ENCODE measurements at places on chromosomes 3 and 15. TPM values are rescaled to one million over a fixed set of nuclear protein-coding genes. Genes with fewer than 3 reads are reported as not detected.

The TXNRD3 gene
- 0.77 TPM for polyA plus RNA-seq

The P2RY12 gene
- polyA plus RNA-seq: not detected

The GOLGA8T gene
- not detected for polyA plus RNA-seq

The BOC gene
- not detected for polyA plus RNA-seq

The PLIN1 gene
- 0.46 TPM for polyA plus RNA-seq

The POPDC2 gene
- polyA plus RNA-seq: 2.0 TPM

The SCAANT1 gene
- not detected for polyA plus RNA-seq

All from CD4-positive, alpha-beta memory T cell (primary cell).